EL (cell line): ENCODE measurements at places on chromosomes 3 and 15.

GRCh38 chr15:38427380-38427779 is 26.5 kb upstream of the FAM98B start:
- DNase-seq, result no peak

DNA sequence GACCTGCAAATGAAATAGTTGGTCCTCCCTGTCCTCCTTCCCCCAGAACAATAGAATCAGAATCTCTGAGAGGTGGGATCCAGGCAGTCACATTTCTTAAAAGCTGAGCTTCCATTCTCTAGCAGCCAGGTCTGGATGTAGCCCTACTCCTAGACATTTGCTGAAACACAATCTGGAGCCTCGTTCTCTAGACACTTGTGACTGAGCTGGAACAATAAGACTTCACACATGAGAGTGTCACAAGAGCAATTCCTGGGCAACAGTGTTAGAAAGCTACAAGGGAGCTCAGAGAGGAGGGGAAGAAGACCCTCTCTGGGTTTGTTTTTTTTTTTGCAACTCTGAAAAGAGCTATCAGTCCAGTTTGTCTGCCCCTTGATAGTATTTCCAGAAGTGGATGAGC is 14.5 kb downstream of the CORO2B start:
- no peak for DNase-seq

- DNase-seq, result peak; percentile 30
These were observed 64.0 kb upstream of the CPOX start for GRCh38 chr3:98657457-98657856.

- no peak for DNase-seq
These were observed 16.3 kb downstream of the ZIC1 start for GRCh38 chr3:147425388-147425850.

GRCh38 chr15:63288778-63289378 is 11.5 kb downstream of the APH1B start:
- DNase-seq, result peak; percentile 66

DNA sequence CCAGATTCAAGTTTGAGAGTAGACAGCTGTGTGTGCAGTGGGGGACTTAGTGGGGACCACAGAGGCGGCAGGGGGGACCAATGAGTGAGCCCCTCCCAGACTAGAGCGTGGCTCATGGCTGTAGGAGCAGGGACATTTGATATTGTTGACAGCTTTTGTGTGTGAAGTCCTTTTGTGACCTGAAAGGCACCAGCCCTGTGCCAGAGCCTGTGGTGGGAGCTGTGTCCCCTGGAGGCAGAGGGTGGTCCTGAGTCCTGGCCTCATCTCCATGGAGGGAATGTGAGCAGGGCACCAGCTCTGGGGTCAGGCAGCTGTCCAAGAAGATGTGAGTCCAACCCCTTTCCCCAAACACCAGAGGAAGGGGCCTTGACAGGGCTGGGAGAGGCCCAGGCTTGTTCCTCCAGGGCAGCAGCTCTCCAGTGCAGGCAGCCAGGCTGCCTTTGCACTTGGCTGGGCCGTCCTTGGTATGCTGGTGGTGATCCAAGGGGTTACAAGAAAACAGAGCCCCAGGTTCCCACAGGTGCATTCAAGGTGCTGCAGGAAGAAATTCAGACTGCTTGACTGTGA is 10.1 kb upstream of the C3orf22 start:
- no peak for DNase-seq

- no peak for DNase-seq
These were observed 33.5 kb upstream of the DCUN1D1 start for GRCh38 chr3:183013856-183014255.

- DNase-seq, result no peak
These were observed 3.5 kb downstream of the XRN1 start for GRCh38 chr3:142444343-142444742.

DNA sequence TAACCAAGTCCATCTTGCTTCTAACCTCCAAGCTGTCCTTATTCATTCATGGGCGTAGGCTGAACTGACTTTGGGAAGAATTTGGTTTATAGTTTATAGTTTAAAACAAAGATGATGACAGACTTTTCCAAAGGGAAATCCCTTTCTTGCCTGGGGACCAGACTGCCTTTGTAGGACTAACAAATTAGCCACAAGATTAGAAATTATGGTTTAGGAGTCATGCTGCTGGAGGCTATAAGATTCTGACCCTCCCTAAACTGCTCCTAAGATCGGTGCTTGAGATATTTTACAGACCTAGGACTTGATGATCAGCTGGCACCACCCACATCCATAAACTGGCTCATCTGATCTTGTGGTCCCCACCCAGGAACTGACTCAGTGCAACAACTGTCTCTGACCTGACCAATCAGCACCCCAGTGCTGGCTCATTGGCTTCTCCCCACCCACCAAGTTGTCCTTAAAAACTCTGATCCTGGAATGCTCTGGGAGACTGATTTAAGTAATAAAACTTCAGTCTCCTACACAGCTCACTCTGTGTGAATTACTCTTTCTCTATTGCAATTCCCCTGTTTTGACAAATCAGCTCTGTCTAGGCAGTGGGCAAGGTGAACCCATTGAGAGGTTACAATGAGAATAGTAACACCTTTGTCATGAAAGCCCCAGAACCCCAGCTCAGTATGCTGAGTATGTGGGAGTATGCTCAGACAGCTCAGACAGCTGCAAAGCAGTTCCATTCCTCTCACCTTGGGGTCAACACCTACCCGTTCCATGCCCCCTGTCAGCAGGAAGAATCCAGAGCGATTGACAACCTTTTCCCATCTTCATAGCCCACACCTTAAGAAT is 51.6 kb upstream of the C15orf39 start:
- peak; percentile 93 for DNase-seq

GRCh38 chr3:148758303-148758884 is 60.7 kb downstream of the AGTR1 start:
- no peak for DNase-seq

- peak; percentile 9 for DNase-seq
These were observed 189.5 kb downstream of the TPRG1 start for GRCh38 chr3:189361103-189361835.

- DNase-seq, result no peak
These were observed 375.9 kb downstream of the FGF12 start for GRCh38 chr3:192351441-192351840.

- DNase-seq, result peak; percentile 79
These were observed 621 bp downstream of the ANXA2 start for GRCh38 chr15:60396958-60397771.

DNA sequence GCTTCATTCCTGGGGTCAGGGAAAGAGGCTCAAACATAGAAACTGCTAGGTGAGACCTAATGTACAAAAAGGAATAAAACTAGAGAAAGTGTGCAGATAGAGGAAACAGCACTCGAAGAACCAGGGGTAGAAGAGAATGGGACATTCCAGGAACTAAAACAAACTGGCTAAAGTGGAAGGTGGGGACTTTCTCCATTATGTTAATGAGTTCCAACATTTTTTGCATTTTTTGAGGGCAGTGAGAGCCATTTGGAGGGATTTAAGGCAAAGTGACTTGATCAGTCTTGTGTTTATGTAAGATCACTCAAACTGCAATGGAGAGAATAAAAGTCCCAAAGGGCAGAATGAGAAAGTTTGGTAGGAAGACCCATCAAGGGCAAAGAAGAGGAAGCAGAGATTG is 20.6 kb upstream of the SLC4A7 start:
- peak; percentile 36 for DNase-seq

DNA sequence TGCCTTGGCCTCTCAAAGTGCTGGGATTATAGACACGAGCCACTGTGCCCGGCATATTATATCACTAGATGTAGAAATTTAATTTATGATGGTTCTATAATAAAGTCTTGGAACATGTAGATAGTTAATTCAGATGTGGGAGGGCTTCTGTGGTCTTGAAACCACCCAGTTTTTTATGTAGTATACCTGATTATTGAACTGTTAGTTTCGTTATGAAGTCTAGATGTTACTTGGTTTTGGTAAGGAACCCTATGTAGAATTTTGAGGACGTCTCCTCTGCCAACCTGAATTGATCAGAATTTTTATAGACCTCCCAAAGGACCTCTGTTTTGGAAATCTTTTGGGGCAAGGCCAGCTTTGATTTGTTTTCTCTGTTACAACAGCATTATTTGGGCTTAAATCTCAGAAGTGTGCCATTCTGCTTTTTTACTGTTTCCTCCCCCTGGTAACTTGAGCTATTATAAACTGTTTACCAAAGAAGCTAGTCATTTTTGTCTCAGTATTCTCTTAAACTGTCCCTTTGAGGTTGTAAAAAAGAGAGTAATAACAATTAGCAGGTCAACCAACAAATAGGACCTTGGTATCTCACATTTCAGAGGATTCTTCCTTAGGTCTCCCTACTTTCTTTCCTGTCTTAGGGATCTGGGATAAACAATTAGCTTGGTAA is 20.8 kb downstream of the AKAP13 start:
- no peak for DNase-seq

DNA sequence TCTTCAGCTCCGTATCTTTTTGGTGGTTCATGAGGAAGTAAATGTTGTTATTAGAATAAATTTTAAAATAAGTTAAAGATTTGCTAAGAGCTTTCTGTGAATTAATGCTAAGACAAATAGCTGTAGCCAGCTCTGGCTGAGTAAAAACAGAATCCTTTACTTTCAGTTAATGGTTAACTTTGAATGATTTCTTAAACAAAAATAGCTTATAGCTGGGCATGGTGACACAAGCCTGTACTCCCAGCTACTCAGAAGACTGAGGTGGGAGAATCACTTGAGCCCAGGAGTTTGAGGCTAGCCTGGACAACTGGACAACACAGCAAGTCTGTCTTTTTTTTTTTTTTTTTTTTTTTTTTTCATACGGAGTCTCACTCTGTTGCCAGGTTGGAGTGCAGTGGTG is 25.0 kb downstream of the TCAIM start:
- DNase-seq, result no peak

GRCh38 chr15:79066391-79067071 is 24.0 kb downstream of the RASGRF1 start:
- DNase-seq, result no peak

DNA sequence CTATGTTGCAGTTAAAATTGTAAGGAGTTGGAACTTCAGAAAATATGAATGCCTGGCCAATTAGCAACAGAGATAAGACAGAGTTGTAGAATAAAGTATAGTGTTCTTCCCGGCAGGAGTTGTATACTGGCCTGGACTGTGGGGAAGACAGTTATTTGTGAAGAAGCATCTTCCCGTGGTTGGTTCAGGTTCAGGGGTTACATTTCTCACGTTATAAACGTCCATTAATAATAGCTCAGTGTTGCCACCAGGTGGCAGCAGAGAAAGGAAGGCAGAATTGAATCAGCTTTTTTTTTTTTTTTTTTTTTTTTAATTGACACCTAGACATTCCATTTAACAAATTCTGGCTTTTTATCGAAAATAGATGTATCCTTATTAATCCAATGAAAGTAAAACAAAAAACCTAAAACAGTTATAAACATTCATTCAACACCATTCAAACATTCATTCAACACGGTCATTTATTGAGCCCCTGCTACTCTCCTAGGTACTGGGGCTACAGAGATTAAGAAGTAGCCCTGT is 66.4 kb upstream of the NR2E3 start:
- DNase-seq, result peak; percentile 71

- no peak for DNase-seq
These were observed 387.8 kb downstream of the LSAMP start for GRCh38 chr3:116057400-116058006.

DNA sequence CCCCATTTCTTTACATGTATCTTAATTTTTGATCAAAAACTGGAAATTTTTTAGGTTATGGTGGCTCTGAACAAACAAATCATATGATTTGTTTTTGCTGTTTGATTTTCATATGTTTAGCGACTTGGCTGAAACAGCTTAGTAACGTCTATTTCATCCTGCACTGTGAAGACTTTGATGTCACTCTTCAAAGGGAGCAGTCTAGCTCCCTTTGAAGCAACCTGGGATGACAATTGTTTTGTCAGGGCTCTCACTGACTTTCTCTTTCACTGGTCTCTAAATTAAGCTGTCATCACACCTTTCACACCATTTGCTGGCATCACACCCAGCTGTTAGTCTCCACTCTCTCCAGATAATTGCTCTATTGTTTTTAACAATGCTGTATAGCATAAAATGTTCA is 896.9 kb downstream of the IGSF11 start:
- DNase-seq, result no peak

DNA sequence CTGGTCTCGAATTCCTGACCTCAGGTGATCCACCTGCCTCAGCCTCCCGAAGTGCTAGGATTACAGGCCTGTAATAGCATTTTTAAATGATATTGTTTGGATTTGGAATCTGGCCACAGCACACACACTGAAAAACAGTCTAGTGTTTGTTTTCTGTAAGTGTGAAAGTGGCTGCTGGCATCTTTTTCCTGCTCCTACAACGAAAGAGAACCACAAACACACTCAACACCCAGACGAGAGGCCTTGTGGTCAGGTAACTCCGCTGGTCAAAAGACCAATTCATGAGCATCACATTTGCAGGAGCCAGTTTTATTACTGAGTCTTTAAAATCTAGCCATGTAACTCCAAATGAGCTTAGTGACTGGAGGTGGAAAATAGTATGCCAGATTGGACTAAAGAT is 50.2 kb downstream of the IMPG2 start:
- DNase-seq, result no peak

DNA sequence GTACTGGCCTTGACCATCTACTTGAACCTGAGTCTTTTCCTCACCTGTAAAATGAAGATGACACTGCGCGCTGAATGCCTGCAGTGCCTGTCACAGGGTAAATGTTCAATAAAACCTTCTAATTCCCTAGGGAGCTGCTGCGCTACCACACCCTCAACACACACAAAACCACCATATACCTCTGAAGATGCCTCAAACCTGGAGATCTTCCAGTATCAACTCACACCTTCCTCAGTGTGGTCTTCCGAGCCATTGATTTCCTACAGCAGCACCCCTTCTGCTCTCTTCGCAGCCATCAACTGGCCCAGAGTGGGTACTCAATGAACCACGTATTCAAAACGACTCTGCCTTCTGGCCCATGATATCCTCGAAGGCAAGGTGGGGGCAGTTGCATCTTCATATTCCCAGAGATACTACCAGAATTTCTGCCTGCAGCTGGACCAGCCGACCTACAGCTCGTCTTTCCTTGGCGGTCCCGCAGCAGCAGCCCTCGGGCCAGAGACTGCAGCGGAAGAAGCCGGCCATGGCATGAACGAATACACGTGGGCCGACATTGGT is 695 bp downstream of the RPL32 start:
- peak; percentile 7 for DNase-seq

DNA sequence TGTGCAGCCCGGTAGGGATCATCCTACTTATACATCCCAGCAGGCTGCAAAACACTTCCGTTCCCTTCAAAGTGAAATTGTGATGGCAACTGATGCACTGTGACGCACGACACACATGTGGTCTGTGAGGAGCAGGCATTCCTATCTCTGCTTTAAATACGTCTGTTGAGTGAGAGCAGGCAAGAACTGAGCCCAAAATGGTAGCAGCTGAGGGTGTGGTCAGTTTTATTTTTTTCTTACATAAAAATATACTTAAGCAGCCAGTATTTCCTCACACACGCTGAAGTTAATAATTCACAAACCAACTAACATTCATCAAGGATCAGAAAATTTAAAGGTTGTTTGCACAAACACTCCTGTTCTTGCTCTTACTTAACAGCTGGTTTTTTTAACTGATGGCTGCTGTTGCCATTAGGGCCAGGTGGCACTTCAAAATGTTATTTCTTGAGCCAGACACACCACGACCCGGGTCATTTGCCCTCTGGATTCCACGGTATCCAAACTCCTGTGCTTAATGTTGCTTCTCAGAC is 23.9 kb downstream of the LRIG1 start:
- no peak for DNase-seq
